Stimulated activated CD8-positive, alpha-beta memory T cell treated with anti-CD3 and anti-CD28 coated beads, Interleukin-7, amount 100 ng/mL, for 48 hours (primary cell): ENCODE measurements at places on chromosomes 1 and 21.

DNA sequence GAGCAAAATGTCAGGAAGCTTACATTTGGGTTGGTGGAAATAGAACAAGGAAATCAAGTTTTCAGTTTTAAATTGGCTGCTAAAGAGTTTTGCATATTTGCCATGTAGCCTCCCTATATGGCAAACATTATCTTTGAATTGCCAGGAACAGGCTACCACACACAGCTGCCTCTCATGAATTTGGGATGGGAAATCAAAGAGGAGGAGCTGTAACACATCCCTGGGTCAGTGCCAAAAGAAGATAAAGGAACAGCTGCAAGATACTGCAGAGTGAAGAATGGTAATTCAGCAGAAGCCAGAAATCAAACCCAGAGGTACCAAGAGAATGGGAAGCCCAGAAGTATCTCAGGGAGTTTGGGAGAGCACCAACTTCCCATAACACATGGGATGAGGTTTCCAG lies 18.6 kb upstream of the RASAL2 start:
- DNase-seq: no peak

DNA sequence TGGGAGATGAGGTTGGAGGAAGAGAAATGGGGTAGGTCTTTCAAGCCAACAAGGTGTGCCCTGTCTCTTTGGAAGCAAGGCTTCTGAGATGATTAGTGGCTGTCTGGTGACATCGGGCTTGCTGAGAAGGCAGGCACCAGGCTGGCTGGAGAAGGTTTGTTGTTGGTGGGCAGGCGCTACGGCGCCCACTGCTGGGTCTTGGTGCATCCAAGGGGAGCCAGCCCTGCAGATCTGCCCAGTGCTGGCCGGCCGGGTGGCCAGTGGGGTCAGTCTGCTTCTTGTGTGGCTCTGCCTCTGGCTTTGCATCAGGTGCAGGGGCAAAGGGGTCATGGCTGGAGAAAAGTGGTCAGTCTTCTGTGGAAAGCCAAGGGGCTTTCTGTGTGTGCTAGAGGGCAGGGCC lies 126.2 kb downstream of the TLR5 start:
- no peak for DNase-seq

- no peak for DNase-seq
These were observed 1.2 kb downstream of the OLIG2 start for GRCh38 chr21:33026878-33027400.

- DNase-seq: no peak
These were observed 336.4 kb downstream of the PAPPA2 start for GRCh38 chr1:176799327-176799726.

GRCh38 chr1:230249695-230250480 lies 176.2 kb downstream of the PGBD5 start:
- no peak for DNase-seq

- no peak for DNase-seq
These were observed 7.5 kb downstream of the DISP3 start for GRCh38 chr1:11486231-11487009.

- DNase-seq: no peak
These were observed 23.3 kb downstream of the PARK7 start for GRCh38 chr1:7984811-7985210.

DNA sequence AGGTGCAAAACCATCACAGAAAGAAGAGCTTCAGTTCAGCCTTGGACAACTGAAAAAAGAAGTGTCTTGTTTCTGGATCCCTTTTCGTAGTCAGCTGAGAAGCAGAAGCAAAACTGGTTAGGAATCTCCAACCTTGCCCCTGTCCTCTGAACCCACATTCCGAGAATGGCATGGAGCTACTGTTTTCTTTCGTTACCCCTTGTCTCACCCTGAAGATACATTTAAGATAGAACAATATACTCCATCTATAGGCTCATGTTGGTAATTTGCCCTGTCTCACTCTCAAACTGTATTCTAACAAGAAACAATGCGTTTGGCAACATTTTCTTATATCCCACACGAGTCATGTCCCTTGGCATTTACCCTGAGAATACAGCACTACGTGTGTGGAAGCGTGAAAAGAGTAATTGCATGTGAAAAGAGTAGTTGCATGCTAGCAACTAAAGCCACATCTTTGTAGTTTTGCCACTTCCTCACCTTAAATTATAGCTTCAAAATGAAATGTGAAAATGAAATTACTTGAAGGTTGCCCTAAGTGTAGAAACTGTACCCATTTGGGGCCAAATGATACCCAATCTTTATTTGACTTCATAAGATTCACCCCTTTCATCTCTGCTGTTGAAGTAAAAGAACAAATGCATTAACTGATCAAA lies 5.3 kb downstream of the SLAMF7 start:
- DNase-seq: no peak

- DNase-seq: no peak
These were observed 387.2 kb upstream of the VAMP3 start for GRCh38 chr1:7383671-7384520.

- no peak for DNase-seq
These were observed 41.6 kb upstream of the MTR start for GRCh38 chr1:236753516-236753915.

- no peak for DNase-seq
These were observed 33.2 kb downstream of the MSTO1 start for GRCh38 chr1:155643230-155643629.

DNA sequence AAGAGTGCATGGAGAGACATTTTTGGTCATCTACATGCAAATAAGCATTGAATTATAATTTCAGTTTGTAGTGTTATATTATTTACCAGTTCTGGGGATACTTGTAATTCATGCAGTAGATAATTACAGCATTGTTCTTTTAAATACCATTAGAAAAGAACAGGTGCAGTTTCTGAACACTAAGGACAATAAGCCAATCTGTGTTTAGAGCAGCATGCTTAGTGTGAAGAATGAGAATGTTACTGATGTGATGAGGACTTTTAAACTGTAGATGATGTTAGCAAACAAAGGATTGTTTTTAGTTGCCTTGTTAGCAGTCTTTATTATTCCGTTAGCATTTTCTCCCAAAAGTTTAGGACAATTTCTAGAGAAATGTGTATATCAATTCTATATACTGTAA lies 348.3 kb downstream of the BRINP3 start:
- no peak for DNase-seq

DNA sequence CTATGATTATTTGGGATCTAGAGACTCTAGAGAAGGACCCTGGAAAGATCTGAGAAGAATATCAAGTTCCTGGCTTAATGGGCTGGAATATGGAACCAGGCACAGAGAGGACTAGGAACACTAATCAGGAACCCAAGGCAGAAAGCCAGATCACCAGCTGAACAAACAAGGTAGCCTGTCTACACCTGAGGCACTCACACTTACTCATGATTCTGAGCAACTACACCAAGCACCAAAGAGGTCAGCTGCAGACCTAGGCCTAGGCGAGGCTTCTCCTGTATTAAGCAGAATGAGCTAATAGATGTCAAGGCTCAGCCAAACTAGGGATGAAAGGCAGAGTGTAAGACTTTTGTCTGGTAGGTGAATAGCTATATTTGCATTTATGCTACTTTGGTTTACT lies 368.1 kb downstream of the LTN1 start:
- DNase-seq: no peak

GRCh38 chr1:173478094-173478674 lies 1.0 kb downstream of the PRDX6 start:
- no peak for DNase-seq

DNA sequence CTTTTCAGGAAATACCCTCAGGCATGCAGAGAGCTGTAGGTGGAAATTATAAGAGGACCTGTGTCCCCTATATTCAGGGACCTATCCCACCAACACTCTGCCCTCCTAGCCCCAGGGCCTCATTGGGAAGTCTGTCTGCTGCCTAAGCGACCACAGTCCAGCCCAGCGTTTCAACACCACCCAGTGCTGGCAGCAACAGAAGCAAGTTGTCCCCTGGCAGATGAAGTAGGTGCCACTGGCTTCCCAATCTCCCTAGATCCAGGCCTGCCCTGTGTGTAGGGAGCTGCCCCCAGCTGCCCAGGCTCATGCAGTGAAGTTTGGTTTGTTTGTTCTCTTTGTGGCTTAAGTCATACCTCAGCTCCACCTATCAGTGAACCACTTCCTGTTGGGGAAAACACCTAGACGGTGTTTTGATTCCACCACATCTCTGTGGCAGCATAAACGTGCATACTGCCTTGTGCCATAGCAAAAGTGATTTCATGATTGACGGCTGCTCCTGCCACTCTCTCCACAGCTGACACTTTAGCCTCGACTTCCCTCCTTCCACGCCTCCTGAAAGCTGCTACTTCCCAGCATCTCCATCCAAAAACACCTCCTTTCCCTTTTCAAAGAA lies 8.1 kb upstream of the LEFTY1 start:
- peak; percentile 35 for DNase-seq

GRCh38 chr21:38505654-38506523 lies 7.6 kb upstream of the ERG start:
- no peak for DNase-seq

DNA sequence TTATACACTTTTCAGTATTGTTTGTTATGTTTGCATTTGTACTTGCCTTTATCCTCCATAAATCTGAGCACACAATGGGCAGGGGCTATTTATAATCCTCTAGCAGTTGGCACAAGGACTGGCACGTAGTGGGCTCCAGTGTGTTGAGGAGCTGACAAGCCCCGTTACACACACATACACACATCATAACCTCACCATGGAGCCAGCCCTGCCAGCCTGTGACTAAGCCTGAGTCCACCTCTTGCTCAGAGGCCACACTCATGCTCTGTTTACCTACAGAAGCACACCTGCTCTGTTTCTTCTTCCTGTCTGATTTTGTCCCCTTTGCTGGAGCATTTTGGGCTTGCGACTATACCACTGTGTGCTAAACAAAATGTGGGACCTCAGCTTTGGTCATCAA lies 64.5 kb upstream of the SPATA6 start:
- DNase-seq: no peak

DNA sequence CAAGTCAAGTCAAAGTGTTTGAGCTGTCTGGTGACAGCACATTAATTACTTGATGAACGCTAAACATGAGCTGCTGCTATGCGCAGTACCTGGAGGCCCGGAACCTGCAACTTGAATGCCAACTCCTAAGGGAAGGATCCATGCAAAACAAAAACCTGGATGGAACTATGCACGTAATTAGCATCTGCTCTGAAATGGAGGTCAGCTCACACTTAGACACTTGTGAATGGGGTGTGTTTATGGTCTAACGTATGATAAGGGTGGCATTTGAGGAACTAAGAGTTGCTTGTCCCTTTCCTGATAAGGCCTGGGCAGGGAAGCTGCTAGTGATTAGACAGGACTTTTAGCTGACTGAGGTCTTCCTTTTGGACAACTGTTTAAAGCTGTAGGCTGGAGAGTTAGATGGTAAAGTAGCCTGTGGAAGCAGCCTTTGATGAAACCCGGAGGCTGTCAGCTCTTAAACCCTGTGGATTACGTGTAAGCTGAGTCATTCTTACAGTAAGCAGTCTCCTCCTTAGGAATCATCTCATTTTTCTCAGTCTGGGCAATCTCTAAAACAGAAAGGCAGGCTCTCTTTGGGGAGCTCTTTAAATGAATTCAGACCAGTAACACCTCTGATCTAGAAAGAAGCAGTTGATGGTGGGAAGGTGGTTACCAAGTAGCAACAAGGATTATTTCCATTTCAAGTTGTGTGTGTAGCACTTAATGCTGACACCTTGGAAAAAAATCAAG lies 6.8 kb downstream of the TENT5C start:
- no peak for DNase-seq

DNA sequence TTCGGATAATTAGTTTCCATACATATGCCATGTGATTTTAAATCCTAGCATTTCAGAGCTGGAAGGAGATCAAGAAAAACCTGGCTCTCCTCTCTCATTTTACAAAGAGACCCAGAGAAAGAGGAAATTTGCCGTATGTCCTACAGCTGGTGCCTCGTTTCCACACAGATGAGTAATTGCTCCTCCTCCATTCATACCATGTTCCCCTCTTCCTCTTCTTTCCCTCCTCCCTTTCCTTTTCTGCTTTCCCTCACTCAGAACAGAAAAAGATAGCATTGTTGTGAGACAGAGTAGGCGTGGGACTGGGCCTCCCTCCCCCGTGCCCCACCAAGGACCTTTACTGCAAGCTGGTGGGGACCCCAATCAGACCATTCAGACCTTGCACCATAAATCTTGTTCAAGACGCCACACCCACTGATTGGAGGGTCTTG lies 13.7 kb upstream of the SLC44A3 start:
- no peak for DNase-seq

DNA sequence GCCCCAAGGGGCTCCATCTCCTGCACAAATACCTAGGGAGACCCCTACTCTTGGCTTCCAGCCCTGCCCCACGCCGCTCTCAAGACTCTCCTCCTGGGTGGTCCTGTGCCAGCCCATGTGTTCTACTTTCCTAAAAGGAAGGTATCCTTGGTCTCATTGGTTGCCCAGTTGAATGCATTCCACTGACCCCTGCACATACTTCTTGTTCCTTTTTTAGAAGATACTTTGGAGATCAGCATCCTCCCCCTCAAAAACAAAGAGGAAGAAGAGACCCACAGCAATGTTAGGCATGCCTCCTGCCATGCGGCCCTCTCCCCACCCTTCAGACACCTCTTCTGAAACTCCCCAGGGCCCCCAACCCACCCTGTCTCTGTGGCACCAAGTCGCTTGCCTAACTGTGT lies 4.1 kb downstream of the SLAMF9 start:
- no peak for DNase-seq

DNA sequence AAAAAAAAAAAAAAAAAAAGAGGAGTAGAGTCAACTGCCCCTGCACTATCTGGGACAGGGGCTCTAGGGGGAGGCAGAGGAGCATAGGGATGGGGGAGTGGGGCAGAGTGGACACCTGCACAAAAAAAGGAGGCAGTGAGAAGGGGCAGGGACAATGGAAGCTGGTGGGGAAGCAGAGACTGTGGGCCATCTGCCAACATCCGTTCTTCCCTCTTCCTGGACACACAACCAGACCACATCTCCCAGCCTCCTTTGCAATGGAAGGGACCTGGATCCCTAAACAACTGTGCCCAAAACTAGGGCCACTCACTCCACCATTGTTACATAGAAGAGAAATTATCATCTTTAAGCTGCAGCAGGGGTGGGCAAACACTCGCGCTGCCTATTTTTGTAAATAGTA lies 38.4 kb downstream of the NEK2 start:
- no peak for DNase-seq

DNA sequence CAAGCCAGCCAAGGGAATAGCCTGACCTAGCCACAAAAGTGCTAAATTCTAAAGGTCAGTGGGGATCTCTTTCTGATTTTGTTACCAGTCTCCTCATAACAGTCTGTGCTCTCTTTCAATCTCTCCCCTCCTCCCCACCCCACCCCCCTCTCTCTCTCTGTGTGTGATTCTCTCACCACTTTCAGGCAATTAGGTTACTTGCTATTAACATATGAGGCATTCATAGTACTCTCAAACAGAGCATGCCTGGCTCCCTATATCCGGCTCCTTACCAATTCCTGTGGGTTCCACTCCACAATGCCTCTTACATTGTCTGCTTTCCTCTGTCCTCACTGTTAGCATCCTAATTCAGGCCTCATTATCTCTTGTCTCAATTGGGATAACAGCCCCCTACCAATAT lies 464.3 kb upstream of the DEPDC1 start:
- DNase-seq: no peak

GRCh38 chr1:162551969-162552683 lies 9.4 kb upstream of the UAP1 start:
- no peak for DNase-seq
